GM03348 (cell line): ENCODE measurements at places on chromosomes 13 and 19.

DNA sequence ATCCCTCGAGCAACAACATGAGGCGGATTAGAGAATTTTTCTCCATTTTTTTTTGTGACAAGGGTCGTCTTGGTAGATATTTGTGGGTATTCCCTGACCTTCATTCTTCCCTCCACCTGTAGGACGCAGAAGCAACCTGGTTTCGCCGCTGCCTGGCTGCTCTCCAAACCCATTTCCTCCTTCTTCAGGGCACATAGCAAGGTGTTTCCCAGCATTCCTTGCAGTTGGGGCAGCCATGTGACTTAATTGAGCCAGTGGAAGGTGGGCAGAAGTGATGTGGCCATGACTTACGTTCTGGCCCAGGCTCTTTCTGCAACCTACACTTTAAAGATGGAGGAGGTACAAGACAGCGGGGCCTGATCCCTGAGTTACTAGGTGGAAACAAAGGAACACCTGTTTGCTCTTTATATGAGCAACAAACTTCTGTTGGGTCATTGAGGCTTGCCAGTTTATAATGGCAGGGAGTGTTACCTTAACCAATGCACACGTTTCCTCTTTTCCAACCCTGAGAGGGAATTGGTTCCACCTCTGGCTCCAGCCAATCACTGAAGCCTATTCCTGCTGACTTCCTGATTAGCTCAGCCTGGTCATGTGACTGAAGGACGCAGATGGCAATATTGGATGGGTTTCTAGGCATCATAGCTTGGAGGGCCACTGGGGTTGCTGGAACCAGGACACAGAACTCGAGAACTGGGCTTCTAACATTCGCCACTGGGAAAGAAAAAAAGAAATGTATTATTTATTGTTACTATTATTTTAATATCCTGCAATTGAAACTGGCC is 30.8 kb upstream of the ZNRF4 start:
- no peak for DNase-seq

GRCh38 chr13:33723772-33724435 is 94.0 kb upstream of the RFC3 start:
- peak; percentile 72 for DNase-seq

GRCh38 chr19:16627193-16627927 is 644 bp downstream of the MED26 start:
- DNase-seq: peak; percentile 25

- DNase-seq: peak; percentile 80
Measured at GRCh38 chr19:38388349-38389100, at the start of gene SPRED3. Gene SPRED3 (plus strand): TSS chr19:38388697. CDS start chr19:38390303, 1,606 bp downstream.

DNA sequence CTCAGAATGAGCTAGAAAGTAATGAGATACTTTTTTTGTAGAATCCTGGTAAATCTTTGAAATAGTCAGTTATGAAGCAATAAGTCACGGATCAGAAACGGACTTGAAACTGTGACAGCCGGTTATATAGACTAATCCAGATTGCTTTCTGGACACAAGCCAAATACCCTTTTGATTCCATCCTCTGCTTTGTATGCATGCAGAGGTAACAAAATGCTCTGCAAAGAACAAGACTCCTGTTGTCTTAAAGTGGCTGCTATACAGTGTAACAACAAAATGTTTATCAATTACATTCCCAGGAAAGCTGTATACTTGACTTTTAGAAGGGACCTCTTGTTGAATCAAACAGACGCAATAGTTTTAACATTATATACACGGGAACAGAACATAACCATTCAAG is 66.5 kb upstream of the STARD13 start:
- no peak for DNase-seq

GRCh38 chr13:60282708-60283107 is 114.3 kb upstream of the TDRD3 start:
- DNase-seq: no peak

- DNase-seq: no peak
Measured at GRCh38 chr19:50770888-50771287, 624 bp downstream of the GPR32 start.

- DNase-seq: no peak
Measured at GRCh38 chr13:50911081-50911631, 1.6 kb downstream of the RNASEH2B start.

DNA sequence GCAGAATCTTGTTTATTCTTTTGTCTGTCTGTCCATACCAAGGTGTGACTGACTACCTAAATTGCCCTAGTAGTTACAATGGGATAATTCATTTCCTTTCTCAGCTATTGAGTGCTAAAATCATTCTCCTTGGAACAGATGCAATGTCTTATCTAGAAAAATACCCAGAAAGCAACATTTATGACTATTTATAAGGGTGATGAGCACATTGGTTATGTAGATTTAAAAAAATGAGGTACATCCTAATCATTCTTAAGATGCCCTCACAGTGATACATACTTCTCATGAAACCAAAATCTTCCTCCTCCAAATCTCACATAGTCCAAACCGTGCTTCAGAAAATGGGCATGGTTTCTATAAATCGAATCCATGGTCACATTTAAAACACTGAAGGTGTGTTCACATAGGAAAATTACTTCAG is 11.6 kb upstream of the UBE2L5 start:
- DNase-seq: no peak

DNA sequence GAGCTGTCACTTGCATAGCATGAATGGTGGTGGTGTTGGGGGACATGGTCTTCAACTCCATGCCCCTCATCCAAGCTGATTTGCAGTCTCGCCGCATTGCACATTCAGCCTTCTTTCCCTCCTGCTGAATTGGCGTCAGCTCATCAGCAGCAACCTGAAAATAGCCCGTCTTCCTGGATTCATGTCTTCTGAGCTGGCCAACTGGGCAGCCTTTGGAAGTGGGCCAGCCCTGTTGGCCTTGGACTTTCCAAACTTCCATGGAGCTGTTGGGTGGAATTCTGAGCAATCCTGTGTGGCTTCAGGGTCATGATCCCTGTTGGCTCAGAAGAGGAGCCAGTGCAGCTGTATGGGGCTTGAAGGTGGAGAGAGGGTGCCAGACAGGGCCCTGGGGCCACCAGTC is 68.8 kb downstream of the ZNF536 start:
- DNase-seq: no peak

GRCh38 chr19:4645718-4646117 is 6.4 kb downstream of the TNFAIP8L1 start:
- DNase-seq: no peak

GRCh38 chr19:55369653-55370304 is 484 bp downstream of the IL11 start:
- peak; percentile 95 for DNase-seq

DNA sequence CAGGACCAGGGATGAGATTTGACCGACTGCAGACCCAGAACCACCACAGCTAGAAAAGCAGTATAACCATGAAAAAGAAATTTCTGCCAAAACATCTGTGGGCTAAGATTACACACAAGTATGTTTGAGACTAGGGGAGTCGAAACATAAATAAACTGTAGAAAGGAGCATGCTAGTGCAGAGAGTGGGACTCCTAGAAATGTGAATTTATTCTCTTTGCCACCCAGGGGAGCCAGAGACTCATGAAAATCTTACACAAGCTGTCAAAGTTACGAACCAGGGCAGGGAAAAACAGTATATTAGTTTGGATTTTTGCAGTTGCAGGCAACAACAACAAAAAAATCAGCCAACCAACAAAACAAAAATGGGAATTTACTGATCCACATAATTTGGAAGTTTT is 12.3 kb upstream of the HSPH1 start:
- DNase-seq: peak; percentile 29

DNA sequence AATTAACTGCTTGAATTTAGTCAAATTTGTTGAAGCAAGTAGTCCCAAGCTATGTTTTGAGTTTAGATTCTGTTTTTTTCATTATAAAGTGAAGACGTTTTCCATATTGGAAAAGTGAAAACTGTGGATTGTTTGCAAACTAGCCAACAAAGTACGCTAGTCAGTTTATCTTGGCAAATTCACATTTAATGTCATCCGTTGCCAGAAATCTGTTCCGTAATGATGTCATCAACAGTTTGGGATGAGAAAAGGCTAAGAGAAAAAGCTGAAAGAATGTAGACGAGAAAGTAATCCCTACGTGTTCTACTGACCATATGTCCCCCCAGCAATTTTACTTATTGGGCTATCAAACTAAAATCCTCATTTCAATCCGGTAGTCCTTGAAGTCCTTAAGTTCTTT is 419.6 kb downstream of the GPC6 start:
- no peak for DNase-seq

- no peak for DNase-seq
Measured at GRCh38 chr19:28485292-28485691, 727.7 kb downstream of the UQCRFS1 start.

DNA sequence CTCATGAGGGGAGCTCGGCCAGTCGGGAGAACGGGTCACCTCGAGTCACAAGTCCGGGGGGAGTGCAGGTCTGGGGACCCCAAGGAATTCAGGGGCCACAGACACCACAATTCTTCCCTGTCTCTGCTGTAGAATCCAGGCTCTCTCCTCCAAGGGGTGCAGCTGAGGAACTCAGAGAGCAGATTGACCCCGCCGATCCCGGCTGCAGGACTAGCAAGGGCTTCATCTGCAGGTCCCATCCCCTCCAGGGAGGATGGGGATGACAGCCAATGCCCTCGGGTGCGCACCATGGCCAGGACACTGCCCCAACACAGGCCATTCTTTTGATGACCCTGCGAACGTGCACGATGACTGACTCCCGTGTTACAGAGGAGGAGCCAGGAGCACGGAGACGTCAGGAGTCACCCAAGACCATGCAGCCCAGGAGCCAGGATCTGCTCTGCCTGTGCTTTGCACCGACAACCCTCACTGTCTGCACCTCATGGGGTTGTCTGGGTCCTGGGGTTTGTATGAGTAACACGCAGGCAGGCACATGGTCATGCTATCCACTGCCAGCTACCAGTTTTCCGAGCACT is 48.5 kb upstream of the TUBGCP3 start:
- DNase-seq: no peak

DNA sequence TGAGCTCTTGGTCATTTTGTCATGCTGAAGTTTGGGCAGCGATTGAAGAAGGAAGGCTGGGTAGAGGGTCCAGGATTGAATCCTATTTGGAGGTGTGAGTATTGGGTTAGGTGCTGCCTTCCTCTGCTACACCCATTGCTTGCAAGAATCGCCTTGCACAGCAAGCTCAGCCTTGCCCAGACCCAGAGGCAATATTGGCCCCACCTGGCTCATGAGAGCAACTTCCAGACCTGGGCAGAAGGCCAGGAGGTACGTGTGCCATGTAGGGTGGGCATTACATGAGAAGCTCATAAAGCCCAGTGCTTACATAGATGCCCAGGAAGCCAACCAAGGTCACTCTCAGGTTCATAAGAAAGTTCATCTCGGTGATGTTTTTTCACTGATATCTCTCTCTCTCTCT is 718.0 kb downstream of the EFNB2 start:
- DNase-seq: no peak

DNA sequence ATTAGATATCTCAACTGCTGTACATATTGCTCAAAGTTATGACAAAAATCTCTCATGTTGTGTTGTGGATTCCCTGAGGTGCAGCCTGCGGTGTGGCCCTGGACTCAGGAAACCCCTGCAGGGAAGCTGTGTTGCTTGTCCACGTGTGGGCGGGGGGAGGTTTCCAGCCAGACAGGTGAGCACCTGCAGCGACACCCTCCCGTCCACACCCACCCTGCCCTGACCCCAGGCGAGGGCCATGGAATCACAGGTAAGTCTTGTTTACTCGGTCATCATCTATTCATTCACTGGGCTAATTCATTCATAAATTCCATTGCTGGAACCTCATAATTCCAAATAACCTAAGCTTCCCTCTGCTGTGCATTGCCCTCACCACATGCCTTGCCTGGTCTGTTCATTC is 14.1 kb downstream of the PLPP2 start:
- no peak for DNase-seq
